ENCODE measurements at places on chromosomes 13 and 19.

GRCh38 chr13:42996584-42996983, 4.5 kb upstream of the EPSTI1 start:
- DNase-seq = no peak

- DNase-seq = no peak
These were observed 60.1 kb upstream of the F7 start for GRCh38 chr13:113045251-113046127.

- no peak for DNase-seq
These were observed 10.5 kb downstream of the MTMR6 start for GRCh38 chr13:25276748-25277147.

GRCh38 chr19:4077800-4078684, 11.3 kb upstream of the ZBTB7A start:
- DNase-seq = peak; percentile 77

- DNase-seq = no peak
These were observed 10.4 kb downstream of the NUDT19 start for GRCh38 chr19:32702010-32702409.

DNA sequence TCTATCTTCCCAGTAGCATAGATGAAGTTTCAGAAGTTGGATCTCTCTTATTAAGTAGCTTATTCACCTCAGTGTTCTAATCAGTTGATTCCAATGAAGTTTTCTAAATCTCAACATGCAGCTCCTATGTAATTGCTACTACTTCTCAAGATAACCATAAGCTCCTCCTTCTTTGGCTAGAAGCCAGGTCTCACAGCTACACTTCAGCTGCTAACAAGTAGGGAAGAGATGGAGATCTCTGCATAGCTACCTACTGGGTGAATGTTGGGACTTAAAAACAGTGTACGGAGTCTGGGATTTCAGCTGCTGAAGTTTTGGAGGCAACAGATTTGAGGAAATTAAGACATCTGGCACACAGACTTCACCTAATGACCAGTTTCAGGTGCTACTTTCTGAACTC, 661.0 kb downstream of the SLITRK1 start:
- no peak for DNase-seq

DNA sequence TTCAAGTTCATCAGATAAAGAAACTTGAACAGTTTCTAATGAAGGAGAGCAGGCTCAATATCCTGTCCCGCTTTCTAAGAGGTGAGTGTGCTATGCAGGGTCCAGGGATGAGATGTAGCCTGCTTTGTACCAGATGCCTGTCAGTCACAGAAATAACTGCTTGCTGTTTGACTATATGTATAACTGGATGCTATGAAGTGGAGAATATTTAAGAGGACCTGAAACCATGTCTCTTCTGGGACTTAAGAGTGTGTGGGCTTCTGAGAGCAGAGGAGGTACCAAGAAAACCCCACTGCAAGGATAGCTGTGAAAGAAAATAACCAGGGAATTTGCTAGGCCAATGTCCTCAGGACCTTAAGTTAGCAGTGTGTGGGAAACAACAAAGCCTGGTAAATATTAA, 246.3 kb upstream of the RFC3 start:
- DNase-seq = no peak

DNA sequence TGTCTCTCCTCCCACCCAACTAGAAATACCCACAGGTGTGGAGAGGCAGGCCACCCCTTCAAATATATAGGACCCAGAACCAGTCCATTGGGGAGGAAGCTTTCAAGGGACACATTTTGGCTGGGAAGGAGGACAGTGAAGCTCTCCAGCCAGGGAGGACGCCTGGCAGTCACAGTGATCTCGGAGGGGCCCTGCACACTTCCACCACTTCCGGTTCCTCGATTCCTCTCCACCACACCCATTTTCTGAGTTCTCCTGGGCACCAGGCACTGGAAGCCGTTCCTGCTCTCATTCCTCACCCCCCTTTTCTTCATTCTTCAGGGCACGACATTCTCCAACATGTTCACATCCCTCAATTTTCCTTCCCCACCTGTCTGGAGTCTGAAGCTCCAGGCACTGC, 30.4 kb upstream of the CEACAM21 start:
- DNase-seq = no peak

DNA sequence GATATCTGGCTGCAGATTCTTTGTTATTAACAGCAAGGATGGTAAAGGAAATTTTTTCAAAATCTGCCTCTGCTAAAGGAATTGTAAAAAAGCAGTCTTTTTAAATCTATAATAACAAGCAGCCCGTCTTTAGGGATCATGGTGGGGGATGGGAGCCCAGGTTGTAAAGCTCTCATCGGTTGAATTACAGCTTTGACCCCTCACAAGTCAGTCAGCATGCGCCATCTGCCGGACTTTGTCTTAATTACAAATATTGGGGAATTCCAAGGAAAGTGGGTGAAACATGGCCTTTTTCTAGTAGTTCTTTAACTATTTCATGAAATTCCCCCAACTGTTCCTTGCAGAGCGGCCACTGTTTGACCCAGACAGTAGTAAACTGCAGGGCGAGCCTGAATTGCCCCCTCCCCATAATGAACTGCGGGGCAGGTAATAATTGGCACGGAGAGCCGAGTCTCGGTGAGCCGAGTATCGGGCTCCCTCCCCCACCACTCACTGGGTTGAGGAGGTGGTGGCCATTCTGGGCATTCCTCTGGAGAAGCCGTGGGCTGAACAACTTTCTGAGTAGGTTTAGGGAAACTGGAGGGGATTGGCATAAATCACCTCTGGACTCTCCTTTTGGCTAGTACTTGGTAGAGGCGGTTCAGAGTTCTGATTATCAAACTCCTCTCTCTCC, 11.6 kb downstream of the ZNF578 start:
- no peak for DNase-seq

DNA sequence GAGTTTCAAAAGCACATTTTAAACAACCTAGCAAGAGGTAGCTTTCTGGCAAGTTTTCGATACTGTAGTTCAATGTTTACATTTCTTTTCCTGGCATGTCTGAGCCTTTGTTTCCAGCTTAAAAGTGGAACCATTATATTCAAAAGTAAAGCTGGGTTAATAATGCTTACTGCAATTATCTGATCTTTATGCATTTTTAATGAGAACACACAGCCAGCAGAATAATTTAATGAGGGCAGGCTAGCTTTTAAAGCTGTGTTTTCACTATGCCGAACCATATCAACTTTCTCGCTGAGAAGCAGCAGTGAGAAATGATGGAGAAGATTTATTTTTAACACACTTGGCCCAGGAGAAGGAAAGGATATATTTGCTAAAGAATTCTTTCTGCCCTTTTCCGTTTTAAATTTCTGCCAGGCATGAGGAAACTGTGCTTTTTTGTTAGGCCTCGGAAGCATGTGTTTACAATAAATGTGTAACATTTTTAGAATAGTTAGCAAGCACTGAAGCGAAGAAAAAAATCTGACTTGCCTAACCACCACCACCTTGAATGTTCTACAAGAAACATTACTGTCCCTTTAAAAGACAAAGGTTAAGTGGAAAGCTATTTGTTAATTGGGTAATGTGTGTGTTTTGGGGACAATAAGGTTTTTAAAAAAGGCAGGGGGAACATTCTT, 1.0 kb downstream of the MBNL2 start:
- no peak for DNase-seq

DNA sequence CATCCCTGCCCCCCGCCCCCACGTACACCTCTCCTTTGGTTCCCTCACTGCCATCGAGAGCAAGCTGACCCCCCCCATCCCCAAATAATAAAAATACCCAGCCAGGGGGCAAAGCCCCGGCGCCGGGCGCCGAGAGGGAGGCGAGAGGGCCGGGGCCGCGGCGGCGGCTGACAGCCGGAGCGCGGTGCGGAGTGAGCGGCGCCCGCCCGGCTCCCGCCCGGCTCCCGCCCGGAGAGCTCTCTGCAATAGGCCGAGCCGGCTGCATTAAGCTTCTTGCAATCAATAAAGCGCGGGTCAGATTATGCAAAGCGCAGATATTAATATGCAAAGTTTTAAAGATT, 40.9 kb downstream of the DEDD2 start:
- no peak for DNase-seq

DNA sequence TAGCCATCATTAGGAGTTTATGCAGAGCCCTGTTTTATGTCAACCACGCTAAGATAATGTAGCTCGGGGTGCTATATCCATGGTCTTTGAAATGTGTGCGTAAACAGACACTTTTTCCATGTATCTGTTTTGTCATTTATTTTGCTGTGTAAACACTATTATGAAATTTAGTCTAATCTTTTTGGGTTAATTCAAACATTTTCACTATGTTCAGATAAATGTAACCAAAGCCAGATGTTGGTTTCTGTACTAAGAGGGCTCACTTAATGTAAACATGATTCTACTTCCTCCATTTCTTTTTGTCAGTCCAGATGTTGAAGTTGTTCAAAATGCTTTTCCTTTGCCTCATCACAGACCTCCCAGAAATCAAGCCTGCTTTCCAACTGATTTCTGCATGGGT, 499.5 kb upstream of the GPC6 start:
- DNase-seq = no peak

DNA sequence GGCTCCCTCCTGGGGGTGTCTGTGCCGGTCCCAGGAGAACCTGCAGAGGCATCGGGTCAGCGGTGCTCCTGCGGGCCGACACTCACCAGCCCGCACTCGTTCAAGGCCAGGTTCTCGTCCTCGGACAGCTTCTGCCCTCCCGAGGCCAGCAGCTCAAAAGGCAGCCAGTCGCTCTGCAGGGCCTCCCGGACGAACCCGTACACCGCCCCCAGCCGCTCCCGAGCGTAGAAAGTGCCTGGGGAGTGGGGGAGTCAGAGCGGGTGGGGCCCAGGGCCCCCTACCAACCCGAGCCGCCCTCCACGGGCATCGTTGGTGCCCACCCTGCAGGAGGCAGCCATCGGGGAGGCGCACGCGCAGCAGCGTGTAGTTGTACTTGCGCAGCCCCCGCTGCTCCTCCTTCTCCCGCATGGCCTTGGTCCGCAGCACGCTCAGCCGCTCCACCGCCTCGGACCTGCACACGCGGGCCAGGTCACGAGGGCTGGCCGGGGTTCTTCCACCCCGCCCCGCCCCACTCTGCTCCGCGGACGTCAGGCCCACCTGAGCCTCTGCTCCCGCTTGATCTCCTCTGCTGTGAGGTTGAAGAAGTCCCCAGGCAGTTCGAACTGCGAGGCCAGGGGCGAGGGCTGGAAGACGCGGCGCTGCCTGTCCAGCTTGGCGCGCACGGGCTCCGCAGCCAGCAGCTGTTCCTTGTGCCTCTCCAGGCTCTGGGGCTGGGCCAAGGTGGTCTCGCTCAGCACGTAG, 11.5 kb downstream of the UBXN6 start:
- no peak for DNase-seq

- DNase-seq = no peak
These were observed 158.0 kb downstream of the KCTD15 start for GRCh38 chr19:33954686-33955085.

DNA sequence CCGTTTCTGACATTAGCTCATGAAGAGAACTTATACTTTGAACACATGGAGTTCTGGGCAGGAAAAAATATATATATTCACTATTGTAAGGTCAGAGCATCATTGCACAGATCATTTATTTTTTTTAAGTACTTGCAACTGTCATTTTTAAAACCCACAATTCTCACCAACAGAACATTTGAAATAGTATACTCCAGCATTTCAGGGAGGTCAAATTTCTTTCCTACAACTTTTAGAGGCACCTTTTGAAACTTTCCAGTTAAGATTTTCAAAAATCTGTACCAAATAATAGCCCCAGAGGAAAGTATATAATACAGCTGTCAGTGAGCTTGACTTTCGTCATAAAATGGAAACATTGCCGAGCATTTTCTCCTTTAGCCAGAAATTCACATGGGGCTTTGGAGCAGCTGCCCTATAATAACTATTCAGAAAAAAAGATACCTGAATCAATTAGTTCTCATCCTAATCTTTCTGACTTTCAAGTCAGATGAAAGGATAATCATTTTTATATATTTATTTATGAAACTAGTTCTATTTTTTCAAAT, 10.9 kb downstream of the KCTD12 start:
- DNase-seq = no peak

GRCh38 chr13:111512707-111513106, 192.3 kb downstream of the TEX29 start:
- DNase-seq = no peak

DNA sequence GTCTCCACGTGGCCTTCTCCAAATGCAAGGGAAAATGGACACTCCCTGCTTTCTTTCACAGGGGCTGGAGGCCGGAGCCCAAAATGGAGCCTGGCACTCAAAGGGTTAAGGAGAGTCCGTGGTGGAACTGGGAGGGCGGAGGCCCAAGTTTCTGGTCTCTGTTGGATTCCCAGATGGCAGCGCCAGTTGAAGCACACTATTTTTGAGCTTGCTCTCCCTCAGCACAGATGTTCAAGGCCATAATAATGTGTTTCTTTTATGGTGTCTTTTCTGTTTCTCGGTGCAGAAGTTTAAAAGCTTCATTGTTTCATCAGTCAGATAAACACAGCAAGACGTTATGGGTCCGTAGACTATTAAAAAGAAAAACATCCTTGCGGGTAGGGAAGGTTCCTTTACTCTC, 67.6 kb downstream of the TNFRSF19 start:
- no peak for DNase-seq

DNA sequence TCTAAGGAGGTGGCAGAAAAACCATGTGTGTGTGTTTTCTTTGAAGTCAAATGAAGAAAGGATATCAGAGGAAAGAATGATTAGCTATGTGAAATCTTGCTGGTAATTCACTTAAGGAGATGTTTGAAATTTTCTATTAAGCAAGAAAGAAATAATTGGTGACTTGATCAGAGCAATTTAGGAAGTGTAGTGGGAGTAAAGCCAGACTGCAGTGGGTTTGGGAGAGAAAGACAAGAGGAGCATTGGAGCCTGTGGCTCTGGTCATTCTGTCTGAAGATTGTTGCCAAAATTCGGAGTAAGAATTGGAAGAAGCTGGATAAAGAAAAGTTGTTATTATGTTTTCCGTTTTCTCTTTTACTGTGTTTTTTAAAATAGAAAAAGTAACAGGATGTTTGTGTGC, 640.5 kb downstream of the GPC5 start:
- DNase-seq = no peak

GRCh38 chr19:35124098-35125060, 8.8 kb downstream of the FXYD3 start:
- peak; percentile 91 for DNase-seq

GRCh38 chr13:87821512-87821911, 150.3 kb downstream of the SLITRK5 start:
- no peak for DNase-seq

GRCh38 chr13:42258747-42259146, 13.2 kb upstream of the AKAP11 start:
- DNase-seq = no peak

- no peak for DNase-seq
These were observed 42.8 kb upstream of the NDUFS7 start for GRCh38 chr19:1340681-1341469.

GRCh38 chr19:31167690-31168089, 181.5 kb downstream of the TSHZ3 start:
- no peak for DNase-seq
